ENCODE measurements at places on chromosomes 12 and 14.

- no peak for DNase-seq
Measured at GRCh38 chr12:74381958-74382357, 155.7 kb upstream of the ATXN7L3B start.

GRCh38 chr12:41536813-41537490 lies 348.8 kb downstream of the PDZRN4 start:
- no peak for DNase-seq

DNA sequence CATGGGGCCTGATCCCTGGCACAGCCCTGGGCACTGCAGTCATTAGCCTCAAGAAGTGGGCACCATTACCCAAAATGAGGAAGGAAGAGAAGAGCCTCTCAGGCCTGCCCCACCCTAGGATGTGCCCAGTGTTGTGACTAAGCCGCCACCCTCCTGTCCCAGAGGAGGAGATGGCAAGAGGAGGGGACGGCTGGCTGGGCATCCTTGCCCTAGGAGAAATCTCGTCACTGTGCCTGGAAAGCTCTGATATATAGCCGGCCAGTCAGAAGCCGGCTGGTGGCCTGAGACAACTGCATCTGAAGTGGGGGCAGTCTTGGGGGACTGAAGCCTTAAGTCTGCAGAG lies 115.2 kb downstream of the LGMN start:
- DNase-seq, result no peak

DNA sequence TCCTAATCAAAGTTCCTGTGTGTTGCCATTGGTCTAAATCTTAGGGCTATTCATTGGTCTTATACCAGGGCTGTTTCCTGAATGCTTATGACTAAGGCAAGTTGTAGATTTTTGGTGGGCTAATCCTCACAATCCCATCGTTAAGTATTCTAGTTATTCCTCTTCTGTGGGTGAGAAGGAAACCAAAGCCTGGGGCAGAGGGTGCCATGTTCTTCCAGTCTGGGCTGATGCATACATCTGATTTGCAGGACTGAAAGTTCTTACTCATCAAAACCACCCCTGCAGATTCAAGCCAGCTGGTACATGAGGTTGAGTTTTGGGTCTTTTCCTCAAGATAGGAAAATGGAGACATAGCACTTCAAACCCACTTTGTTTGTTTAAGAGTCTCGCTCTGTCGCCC lies 25.7 kb downstream of the PPP1CC start:
- no peak for DNase-seq
